ENCODE measurements at places on chromosomes 6 and 20.

DNA sequence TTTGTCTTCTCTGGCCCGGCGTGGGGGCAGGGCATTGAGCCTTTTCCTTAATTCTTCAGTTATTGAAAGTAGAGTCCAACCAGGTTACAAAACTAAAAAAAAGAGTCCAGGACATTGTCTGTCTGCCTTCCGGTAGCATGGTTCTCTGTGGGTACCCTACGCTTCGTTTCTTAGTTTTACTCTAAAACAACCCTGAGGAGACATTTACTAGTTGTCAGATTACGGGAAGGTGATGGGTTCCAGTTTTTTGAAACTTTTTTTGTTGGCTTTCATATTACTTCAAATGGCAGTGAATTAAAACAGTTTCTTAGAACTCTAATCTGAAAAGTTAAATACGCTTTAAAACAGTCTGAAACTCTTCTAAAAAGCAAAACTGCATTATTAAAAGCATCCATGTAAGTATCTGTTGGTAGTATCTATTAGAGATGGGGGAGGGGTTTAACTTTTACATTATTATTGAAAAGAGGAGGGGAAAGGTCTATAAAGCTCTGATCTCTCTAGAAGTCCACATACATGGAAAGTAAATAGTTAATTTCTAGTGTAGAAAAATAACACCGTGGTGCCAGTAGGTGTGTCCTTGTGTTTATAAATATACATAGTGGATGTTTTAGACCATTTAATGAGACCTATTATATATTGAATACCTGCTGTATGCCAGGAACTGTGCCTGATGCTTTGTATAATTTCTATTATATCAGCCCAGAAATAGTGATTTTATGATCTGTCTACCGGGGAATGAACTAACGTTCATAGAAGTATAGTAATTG, 2.2 kb downstream of the BICRAL start:
- no peak for DNase-seq

GRCh38 chr20:35447082-35447789, 8.2 kb upstream of the CEP250 start:
- peak; percentile 30 for DNase-seq

DNA sequence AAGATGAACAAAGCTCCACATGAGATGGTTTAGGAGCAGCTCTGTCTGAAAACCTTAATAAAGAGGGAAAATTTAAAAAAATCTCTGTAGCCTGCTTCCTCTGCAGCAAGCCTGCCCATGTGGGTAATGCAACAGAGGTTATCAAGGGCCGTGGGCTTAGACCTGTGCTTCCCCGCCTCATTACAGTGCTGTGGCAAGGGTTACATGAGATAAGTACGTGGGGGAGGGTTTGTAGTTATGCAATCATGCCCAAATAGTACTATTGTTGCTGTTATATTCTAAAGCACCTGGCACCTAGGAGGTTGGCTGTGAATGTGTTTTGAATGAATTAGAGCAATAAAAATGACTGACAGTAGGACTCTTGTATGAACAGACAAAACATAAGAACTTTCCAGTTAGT, 68.3 kb downstream of the PKHD1 start:
- no peak for DNase-seq

- no peak for DNase-seq
These were observed 143.8 kb downstream of the UNC5CL start for GRCh38 chr6:40894962-40895799.

DNA sequence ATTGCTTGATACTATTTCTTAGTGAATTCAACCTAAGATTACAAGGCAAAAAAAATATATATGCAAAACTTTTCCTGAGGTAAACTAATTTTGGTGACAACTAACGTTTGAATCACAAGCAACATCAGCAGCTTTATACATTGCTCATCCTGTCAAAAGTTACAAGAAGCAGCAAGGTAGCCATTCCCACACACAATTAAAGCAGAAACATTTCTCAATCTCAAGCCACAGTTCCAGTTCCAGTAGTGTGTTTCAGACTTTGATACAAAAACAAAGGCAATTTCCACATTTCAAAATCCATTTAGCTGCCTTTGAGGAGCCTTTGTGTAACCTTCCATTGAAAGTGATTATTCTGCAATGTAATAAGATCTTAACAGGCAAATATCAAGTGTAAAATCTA, 191.0 kb downstream of the WDR27 start:
- DNase-seq: no peak

DNA sequence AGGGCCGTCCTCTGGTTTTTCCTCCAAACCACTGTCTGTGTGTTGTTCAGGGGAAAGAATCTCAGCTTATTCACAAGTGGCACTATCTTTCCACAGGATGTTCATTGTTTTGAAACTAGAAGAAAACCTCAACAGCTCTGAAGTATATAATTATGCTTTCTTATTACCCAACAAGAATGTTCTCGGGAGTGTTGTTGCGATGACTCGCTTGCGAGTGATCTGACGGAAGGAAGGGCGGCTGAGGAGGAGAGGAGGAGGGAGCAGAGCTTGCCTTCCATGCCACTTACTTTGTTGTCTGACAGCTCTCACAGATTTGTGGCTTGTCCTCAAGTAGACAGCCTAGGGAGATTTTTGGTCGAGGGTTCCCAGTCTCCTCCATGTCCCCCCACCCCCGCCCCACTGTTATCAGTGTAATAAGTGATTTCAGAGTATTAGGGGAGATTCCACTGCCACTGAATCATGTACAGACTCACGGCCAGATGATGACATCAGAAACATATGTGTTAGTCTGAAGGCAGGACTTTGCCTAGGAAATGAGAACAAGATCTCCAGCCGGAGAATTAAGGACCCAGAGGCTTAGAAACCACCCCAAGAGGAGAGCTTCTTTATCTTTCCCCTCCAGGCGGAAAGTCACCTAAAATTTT, 80.7 kb upstream of the CCN6 start:
- peak; percentile 33 for DNase-seq

DNA sequence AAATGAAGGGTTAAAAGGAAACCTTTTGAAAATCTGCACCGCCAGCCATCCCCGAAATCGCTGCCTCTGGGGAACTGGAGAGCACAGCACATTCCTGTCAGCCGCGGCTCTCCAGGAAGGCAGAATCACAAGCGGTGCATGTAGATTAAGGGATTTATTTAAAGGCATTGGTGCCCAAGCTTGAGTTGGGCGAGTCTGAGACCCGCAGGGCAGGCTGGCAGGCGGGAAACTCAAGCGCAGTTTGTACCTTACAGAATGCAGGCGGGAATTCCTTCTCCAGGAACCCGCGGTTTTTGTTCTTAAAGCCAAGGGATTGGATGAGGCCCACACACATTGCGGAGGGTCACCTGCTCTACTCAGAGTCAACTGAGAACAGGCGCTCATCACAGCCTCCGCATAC, 10.8 kb downstream of the GPR31 start:
- DNase-seq: no peak

Measured in SIG-M5 (cell line).